ENCODE measurements at places on chromosomes 12 and 14.
A peak's percentile ranks its signal among the peaks of the same experiment; 100 is the strongest.

GRCh38 chr12:72071030-72071429, 132.4 kb downstream of the TPH2 start:
- DNase-seq, result no peak

DNA sequence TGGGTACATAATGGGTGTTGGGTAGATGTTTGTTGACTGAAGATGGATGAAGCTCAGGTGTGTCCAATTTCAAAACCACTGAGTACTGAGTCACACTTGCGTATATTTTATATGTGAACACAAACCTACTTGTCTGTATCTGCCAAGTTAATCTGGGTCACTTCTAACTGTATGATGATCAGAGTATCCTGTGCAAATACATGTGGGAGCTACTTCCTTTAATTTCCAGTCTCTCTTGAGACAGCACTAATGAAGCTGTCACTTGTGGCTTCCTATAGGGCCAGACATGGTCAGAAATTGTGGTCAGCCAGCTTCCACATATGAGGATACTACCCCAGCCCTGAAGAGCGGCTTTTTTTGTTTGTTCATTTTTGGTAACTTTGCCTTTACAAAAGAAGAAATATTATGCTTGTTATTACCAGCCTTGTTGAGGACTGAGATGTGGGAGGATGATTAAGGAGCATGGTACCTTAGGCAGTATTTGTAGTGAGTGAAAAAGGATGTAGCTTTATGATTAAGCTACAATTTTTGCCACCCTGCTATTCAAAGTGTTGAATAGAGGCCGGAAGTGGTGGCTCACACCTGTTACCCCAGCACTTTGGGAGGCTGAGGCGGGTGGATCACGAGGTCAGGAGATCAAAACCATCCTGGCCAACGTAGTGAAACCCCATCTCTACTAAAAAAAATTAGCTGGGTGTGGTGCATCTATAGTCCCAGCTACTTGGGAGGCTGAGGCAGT, 32.4 kb downstream of the PLXNC1 start:
- no peak for DNase-seq

DNA sequence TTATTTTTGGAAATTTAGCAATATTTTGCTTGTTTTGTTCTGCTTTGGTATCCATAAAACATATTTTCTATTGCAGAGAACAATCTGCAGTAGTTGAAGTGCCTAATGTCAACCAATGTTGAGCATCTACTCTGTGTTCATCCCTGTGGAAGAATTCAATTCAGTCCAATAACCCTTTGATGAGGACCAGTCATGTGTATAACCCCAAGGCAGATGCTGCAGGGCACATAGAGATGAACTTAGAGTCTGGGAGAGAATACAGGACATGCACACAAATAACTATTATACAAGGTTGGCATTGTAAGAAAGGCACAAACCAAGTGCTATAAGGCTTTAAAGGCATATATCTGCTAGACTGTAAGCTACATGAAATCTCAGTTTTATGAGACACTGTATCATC, 304.7 kb downstream of the LRIG3 start:
- no peak for DNase-seq

- DNase-seq, result no peak
These were observed 58.0 kb downstream of the SUSD6 start for GRCh38 chr14:69669375-69669774.

DNA sequence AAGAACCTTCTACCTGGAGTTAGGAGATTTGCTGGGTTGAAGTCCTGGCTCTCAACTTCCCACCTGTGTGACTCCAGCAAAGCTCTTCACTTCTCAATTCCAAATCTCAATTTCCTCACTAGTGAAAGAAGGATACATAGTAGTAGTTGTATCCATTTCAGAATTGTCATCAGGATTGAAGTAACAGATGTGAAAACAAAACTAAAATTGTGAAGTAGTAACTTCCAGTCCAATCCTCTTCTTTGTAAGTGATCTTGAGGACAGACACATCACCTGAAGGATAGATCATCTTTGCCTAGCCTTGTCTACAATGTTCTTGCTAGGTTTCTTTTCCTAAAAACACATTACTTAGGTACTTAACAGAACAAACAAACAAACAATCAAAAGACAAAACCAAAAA, 1.2 kb upstream of the LRRK2 start:
- no peak for DNase-seq

- DNase-seq, result no peak
These were observed 19.9 kb upstream of the CEP170B start for GRCh38 chr14:104845033-104845666.

GRCh38 chr14:104935026-104935650, 10.5 kb downstream of the PLD4 start:
- no peak for DNase-seq

- DNase-seq, result peak; percentile 55
These were observed 864 bp downstream of the DNAJC22 start for GRCh38 chr12:49347311-49348193.

DNA sequence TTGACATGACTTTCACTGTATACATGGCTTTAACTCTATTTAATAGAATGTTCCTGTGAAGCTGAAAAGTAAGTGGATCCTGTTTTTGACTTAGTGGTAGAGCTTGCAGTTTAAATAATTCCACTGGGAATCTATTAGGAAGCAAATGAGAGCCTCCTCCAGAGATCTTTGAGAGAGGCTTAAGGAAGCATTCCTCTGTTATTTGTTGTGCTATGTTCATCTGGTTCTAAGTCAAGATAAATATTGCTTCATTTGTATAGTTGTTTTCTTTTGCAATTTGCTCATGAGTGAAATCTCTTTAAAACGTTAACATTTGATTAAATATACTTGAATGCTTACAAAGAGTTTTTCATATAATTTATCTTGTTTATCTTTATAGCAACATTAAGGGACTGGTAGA, 70.4 kb downstream of the TMTC2 start:
- DNase-seq, result no peak

- DNase-seq, result no peak
These were observed 91.5 kb upstream of the SLC35F4 start for GRCh38 chr14:57957441-57957840.

- no peak for DNase-seq
These were observed 671.5 kb upstream of the TMEM132C start for GRCh38 chr12:127595506-127595905.

DNA sequence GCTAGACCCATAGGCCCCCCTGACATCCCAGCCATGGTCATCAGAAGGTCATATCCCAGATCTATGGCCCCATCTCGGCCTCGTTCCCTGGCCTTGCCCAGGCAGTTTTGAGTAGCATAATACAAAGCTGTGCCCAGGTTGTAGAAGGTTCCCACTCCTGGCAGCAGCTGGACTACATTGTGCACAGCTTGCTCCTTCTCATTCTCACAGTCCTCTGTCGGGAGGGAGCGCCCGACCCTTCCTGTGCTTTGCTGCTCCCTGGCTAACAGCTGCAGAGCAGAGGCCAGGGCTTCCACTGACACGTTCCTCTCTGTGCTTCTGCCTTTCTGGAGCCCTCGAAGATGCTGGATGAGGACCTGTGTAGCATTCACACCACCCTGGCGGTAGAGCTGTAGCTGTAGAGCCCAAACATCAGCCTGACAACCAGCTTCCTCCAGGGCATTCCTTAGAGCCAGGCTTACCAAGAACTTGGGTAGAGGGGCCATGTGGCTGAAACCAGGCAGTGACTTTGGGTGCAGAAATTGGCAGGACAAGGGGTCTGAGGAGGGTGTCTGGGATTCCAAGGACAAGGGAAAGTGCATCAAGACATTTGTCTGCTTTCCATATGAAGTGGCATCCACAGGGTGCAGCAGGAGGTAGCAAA, 1.0 kb downstream of the APOF start:
- DNase-seq, result no peak

- DNase-seq, result no peak
These were observed 404.4 kb upstream of the MGAT4C start for GRCh38 chr12:86660488-86661147.

DNA sequence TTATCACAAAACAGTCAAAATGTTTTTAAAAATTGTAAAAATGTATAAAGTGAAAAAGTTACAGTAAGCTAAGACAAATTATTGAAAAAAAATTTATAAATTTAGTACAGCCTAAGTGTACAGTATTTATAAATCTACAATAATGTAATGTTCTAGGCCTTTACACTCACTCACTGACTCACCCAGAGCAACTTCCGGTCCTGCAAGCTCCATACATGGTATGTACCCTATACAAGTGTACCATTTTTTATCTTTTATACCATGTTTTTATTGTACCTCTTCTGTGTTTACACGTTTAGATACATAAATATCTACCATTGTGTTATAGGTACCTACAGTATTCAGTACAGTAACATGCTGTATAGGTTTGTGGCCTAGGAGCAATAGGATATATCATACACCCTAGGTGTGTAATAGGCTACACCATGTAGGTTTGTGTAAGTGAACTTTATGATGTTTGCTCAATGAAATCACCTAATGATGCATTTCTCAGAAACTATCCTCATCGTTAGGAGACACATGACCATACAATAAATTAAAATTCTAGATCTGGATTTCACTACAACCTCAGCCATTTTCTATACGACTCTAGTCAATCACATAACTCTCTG, 66.8 kb downstream of the TXNDC16 start:
- DNase-seq, result no peak

DNA sequence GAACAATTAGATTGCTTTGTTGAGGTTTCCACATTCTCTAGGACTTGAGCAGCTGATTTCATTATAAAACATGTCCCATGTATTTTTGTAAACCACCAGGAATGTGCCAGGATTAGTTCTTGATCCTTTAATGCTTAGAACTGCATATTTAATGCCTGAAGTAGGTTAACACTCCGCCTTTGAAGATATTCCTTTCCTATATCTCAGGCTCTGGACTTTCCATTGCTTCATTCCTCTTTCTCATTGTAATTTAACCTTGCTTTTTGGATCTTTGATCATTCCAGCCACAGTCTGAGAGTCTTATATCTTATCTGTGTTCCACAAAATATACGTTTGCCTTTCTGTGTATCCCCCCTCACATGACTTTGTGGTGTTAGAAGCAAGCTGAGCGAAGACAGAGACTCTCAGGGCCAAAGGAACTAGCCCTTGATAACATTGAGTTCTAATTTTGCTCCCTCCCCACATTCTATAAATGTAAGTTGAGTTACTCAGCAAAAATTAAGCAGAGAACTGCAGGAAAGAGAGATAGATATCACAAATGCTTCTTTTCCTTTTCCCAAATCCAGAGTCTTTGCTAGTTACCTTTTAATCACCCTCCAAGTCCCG, 2.4 kb upstream of the CLEC1B start:
- DNase-seq, result no peak

DNA sequence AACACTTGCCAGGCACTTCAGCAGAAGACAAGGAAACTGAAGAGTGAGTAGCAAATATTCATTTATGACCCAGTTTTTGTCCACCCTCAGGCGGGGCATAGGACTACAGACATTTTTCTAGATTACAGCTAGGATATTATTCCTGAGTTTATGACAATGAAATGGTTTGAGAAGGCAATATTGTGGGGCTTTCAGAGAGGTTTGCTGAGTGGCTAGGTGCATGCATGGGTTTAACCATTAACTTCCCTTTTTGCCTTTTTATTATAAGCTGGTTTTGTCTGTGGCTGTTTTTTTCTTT, 104.0 kb upstream of the BCAT1 start:
- DNase-seq, result no peak

GRCh38 chr12:104976703-104977102, 9.4 kb upstream of the NOPCHAP1 start:
- no peak for DNase-seq

DNA sequence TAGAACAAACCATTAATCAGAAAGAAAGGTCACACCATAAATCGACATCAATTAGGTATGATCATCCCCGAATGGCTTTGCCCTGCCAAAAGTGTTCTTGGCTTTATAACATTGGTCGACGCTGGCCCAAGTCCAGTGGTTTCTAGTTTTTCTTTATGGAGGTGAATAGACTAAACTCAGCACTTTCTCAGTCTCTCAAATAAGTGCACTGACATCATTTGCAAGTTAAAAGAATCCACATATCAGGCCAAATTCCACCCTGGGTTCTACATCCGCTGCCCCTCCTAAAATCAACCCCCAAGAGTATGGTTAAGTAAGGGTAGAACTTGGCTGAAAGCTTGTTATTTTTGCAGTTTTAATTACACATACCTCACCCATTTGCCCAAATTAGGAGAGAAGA, 314.3 kb downstream of the C12orf75 start:
- no peak for DNase-seq

DNA sequence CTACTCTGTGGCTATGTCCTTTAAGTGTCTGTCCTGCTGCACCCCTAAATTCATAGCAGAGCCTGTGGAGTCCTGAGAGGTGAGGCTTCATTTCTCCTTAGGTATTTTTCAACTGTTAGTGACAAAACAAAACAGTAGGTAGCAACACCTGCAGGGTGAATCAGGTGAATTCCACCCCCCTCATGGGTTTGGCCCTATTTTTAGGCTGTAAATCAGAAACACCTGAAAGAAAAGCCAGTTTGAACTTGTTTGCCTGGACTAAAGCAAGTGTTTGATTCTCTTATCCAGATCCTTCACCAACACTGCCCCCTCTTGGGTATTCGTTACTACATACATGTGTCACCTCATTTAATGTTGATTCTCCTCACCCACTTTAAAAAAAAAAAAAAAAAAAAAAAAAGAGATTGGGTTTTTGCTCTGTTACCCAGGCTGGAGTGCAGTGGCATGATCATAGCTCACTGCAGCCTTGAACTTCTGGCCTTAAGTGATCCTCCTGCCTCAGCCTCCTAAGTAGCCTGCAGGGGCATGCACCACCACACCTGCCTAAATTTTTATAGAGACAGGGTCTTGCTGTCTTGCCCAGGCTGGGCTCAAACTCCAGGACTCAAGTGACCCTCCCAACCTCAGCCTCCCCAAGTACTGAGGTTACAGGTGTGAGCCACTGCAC, 10.3 kb downstream of the TBPL2 start:
- DNase-seq, result no peak

- no peak for DNase-seq
These were observed 3.9 kb downstream of the FLRT2 start for GRCh38 chr14:85533861-85534291.

GRCh38 chr14:54686219-54686870, 119.4 kb downstream of the SAMD4A start:
- DNase-seq, result no peak

- DNase-seq, result no peak
These were observed 157.2 kb upstream of the PRKD1 start for GRCh38 chr14:30084811-30085210.

GRCh38 chr12:96456265-96456974, 33.0 kb upstream of the CFAP54 start:
- no peak for DNase-seq

DNA sequence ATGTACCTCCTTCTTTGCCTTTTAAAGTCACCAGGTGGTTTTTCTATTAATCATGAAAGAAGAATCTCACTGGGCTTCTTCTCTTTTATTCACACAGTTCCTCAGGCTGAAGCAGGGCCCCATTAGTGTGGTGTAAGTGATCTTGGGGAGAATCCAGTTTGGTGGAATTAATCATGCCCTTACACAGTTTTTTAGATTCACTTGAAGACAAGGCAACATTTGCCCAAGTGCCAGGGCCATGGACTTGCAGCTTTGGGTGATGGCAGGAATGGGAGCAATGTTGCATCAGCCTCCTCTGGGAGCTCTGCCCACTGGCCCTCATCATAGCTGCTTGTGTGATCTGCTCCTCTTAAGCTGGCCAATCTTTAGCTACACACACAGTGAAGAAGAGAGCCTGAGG, 33.8 kb downstream of the KCNK10 start:
- DNase-seq, result no peak
